ENCODE measurements at places on chromosomes 2 and 18.
A peak's percentile ranks its signal among the peaks of the same experiment; 100 is the strongest.

DNA sequence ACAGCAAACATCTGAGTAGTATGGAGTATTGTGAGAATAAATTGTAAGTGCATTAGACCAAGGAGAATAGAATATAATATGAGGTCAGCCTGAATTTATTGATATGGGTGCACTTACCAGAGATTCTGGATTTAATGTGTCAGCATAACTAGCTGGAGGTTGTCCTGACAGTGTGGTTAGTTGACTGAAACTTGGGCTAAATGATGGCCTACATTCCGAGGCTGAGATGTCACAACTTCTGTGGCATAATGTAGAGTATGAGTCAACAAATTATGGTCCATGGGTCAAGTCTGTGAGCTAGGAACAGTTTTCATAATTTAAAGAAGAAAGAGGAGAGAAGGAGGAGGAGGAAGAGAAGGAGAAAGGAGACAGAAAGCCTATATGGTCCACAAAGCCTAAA is 127.6 kb downstream of the QPCT start:
- no peak for DNase-seq

- DNase-seq, result no peak
Observed at GRCh38 chr2:205461678-205462665, 220.3 kb upstream of the NRP2 start.

GRCh38 chr2:42008241-42008921 is 39.4 kb upstream of the PKDCC start:
- DNase-seq, result no peak

GRCh38 chr18:12820506-12820905 is 63.5 kb downstream of the PTPN2 start:
- peak; percentile 10 for DNase-seq

- DNase-seq, result no peak
Observed at GRCh38 chr2:235098269-235098668, 146.5 kb downstream of the SH3BP4 start.

DNA sequence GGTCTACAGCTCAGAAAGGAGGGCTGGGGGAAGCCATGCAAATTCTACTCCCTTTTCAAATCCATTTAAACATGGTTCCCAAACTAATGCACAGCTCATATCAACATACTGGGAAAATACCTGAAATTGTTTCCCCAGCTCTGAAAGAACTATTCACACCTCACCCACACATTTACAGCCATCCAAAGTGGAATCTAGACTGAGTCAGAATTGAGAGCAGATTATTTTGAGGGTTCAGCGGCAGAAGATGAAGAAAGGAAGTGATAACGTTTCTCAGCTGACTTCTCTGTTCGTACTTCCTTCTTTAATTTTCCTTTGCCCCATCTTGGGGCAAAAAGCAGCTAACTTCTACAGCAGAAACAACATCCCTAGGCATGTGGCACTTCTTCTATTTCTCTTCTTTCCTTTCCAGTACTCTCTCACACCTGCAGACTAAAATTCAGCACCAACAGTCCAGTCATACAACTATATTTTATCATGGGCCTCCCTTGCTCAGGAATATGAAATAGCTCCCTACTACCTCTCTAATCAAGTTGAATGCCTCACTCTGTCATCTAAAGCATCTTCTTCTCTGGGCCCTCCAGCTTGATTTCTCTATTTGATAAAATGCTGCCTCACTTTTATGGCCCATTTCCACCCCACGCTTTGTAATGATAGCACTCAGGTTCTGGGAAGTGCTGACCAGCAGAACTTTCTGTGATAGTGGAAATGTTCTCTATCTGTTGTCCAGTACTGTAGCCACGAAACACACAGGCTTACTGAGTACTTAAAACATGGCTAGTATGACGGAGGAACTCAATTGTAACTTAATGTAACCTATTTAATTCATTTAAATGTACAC is 35.9 kb downstream of the ARHGAP25 start:
- DNase-seq, result no peak

DNA sequence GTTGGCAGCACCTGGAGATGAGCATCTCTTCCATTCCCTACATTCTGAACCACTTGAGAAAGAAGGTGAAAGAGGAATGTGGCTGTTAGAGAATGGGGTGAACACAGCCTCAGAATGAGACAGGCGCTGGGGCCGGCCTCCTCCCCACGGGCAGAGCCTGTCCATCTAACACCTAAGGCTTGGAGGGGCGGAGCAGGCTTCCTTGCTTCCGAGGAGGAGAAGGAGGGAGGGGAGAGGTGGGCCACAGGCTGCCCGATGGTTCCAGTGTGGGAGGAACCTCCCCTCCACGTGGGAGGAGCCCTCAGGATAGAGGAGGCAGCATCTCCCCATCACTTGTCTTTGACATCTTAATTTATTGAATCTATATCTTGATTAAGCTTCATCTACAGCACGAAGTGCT is 68.6 kb downstream of the CIB4 start:
- no peak for DNase-seq

Measured in hypothalamus (tissue), 51 donors.